ENCODE measurements at places on chromosomes 1 and 21. TPM values are rescaled to one million over a fixed set of nuclear protein-coding genes. Genes with fewer than 3 reads are reported as not detected.

The PIK3C2B gene
- 18.1 TPM for polyA plus RNA-seq

The PEX19 gene
- 82.6 TPM for polyA plus RNA-seq

The TMEM82 gene
- 6.1 TPM for polyA plus RNA-seq

- DNase-seq = no peak
Measured at GRCh38 chr21:39033878-39034589, 149.2 kb downstream of the PSMG1 start.

The SLC6A9 gene
- 5.6 TPM for polyA plus RNA-seq

The RGL1 gene
- polyA plus RNA-seq = 53.8 TPM

GRCh38 chr1:229390130-229390529 is 43.8 kb downstream of the ACTA1 start:
- no peak for DNase-seq

DNA sequence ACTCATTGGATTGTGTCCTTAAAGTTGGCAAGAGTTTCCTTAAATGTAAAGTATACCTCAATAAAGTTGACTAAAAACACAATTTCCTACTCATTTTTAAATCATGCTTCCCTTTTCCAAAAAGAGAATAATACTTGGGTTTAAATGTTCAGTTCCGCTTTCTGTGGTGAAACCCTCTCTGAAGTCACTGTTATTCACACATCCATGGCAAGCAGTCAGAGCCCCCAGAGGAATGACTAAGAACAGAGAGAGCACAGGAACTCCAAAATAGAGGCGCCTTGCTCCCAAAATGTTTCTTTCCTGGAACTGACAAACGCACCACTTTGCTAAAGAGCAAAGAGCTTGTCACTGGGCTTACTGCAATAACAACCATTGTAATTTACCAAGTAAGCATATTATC is 142.5 kb downstream of the TIAM1 start:
- DNase-seq = no peak

DNA sequence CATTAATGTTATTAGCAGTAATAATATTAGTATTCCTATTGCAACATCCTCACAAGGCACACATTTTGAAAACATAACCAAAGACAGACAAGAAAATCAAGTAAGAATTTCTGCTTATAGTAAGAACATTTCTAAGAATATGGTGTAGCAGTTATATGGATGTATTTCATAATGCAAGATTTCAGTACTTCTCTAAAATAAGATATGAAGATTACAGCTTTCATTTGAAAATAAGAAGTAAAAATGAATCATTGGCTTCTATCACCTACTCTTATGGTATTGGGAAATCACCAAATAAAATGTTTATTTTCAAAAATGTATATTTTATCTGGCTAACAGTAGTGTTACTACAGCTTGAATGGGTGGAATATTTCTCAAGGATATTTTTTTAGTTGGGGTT is 103.8 kb upstream of the USP25 start:
- no peak for DNase-seq

Data from right renal pelvis (tissue), 4 donors.